ENCODE measurements at places on chromosomes 16 and 17.

DNA sequence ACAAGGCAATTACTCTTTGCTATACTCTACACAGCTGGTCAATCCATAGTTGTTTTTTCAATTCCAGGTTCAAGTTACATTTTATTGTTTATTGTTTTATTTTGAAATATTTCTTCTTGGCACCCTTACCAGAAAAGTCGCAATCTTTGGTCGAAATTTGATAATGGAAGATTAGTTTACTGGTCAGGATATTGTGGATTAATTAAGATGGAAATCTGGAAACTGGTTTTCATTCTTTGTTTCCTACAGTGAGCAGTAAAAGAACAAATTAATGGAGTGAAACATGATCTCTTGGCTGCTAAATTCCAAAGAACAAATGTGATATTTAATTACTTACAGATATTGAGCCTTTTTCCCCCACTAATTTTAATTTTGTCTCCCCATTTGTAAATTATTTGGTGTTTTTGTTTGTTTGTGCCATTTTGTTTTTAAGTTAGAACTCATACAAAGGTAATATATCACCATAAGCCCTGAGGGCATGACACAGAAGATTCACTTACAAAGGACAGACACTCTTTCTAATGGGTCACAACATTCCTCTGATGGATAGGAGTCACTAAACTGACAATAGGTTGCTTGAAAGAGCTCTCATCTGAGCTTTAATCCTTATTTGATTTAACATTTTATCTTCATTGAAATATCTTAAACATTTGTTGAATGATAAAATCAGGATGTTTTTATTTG is 700.2 kb downstream of the KCNJ2 start:
- no peak overlapping the region for H3K27ac ChIP-seq
- no peaks in the 10 kb centered on the region for H3K4me1 ChIP-seq
- no peak overlapping the region for H3K4me3 ChIP-seq

- no peak overlapping the region for H3K27ac ChIP-seq
- H3K4me3 ChIP-seq = no peak overlapping the region
- no peak for DNase-seq
- no peaks in the 10 kb centered on the region for H3K27me3 ChIP-seq
- peaks cover 30% of the 10 kb centered on the region for H3K36me3 ChIP-seq
- no peaks in the 10 kb centered on the region for H3K4me1 ChIP-seq
Observed at GRCh38 chr17:5364156-5364555, 55.3 kb downstream of the NUP88 start.

DNA sequence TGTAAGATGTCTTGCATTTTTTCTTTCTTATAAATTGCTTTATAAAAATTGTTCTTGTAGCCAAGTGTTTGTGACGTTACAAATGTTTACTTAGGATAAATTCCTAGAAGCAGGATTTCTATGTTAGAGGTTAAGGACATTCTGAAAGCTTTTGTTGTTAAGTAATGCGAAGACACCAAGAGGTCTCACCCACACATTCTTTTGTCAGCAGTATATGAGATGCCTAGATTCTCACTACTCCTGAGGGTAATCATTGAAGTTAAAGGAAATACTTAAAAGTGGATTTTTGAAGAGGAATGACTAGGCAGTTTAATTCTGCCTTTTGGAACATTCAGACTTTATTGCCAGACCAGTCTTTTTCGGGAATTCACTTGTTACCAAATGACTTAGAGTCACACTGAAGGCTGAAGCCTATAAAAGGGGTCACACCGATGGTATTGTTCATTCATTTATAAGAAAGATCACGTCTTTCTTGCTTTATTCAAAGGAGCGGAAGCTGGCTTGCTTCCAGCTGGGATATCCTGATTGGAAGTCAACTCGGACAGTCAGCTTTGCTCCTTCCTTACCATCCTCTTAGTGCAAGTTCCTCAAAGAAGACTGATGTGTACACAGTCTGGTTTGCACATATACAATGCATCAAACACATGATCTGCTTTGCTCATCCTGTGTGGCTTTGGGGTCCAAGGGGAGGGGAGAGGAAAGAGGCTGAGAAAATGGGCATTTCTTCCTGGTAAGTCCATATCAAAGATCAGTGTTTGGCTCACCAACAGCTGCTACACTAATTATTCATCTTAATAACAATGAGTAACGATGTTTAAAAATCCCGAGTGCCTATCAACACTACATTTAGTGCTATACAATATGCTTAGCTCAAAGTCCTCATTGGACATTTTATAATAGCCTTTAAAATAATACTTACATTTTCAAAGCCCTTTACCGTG is 160.0 kb downstream of the MAP2K6 start:
- peaks cover 16% of the 10 kb centered on the region for H3K27me3 ChIP-seq
- DNase-seq = no peak
- H3K27ac ChIP-seq = no peak overlapping the region
- H3K36me3 ChIP-seq = no peaks in the 10 kb centered on the region
- no peak overlapping the region for H3K4me3 ChIP-seq

DNA sequence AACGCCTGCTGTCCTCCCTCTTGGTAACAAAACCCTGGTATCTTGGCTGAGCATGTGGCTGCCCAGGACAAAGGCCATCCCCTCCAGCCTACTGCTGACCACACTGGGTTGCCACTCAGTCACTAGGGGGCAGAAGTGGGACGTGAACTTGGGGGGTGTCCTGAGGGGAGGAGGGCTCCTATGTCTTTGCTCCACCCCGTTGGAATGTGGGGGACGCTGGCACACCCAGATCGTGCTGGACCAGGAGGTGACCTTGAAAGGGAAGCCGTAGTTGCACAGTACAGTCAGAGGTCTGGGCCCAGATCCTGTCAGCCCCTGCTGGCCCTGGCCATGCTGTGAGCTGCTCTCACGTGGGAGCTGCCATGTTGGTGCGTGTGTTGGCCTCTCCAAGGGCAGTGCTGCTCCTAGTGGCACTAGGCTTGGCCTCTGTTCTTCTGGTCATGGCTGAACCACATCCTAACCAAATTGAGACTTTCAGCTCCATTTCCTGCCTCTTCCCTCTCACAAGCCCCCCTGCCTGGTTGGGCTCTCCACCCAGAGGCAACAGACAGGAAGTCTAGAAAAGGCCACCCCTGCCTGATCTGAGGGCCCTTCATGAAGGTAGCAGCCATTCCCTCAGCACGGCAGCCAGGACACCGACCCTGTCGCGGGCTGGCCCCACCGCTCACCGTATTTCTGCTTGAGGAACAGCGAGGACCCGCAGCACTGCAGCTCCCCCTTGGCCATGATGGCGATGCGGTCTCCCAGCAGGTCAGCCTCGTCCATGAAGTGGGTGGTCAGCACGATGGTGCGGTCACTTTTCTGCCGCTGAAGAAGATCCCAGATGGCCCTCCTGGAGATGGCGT is 29.0 kb upstream of the RNPS1 start:
- H3K4me1 ChIP-seq = peaks cover 18% of the 10 kb centered on the region
- DNase-seq = peak; percentile 63
- H3K36me3 ChIP-seq = peaks cover 3% of the 10 kb centered on the region
- peak overlapping the region; percentile 18 for H3K4me3 ChIP-seq
- no peaks in the 10 kb centered on the region for H3K27me3 ChIP-seq

DNA sequence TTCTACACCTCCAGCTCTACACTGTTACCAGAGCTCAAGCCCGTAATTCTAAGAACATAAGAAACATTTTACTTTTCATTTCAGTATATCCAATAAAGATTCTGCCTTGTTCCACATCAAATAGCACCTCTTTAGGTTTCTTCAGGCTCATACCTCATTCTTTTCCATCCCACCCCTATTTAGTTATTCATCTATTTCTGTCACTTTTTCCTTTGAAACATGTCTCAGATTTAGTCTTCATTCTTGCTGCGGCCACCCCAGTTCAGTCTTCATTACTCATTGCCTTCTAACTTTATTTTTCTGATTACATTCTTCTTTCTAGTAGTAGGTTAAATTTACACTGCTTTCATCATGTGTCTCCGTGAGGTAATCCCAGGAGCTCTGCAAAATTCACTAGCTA is 33.5 kb downstream of the PPM1E start:
- DNase-seq = no peak
- H3K36me3 ChIP-seq = no peaks in the 10 kb centered on the region
- H3K27me3 ChIP-seq = peaks cover 5% of the 10 kb centered on the region
- no peak overlapping the region for H3K27ac ChIP-seq

DNA sequence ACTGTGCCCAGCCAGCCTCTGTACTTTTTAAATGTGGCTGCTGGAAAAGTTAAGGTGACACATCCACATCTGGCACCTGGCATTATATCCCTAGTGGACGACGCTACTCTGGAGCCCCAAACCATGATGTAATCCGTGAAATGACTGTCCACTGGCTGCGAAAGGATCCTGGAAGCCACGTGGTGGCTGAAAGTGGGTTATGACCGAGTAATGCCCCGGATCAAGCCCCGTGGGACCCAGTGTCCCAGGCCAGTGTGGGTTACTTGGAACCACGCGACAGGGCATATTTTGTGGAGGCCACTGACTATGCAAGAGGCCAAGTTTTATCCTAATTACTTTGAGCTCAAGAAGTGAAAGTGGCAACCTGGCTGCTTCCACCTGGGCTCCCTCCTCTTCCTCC is 79.6 kb downstream of the PGS1 start:
- no peaks in the 10 kb centered on the region for H3K27me3 ChIP-seq
- H3K36me3 ChIP-seq = no peaks in the 10 kb centered on the region
- no peak for DNase-seq
- H3K4me1 ChIP-seq = no peaks in the 10 kb centered on the region
- H3K4me3 ChIP-seq = no peak overlapping the region

DNA sequence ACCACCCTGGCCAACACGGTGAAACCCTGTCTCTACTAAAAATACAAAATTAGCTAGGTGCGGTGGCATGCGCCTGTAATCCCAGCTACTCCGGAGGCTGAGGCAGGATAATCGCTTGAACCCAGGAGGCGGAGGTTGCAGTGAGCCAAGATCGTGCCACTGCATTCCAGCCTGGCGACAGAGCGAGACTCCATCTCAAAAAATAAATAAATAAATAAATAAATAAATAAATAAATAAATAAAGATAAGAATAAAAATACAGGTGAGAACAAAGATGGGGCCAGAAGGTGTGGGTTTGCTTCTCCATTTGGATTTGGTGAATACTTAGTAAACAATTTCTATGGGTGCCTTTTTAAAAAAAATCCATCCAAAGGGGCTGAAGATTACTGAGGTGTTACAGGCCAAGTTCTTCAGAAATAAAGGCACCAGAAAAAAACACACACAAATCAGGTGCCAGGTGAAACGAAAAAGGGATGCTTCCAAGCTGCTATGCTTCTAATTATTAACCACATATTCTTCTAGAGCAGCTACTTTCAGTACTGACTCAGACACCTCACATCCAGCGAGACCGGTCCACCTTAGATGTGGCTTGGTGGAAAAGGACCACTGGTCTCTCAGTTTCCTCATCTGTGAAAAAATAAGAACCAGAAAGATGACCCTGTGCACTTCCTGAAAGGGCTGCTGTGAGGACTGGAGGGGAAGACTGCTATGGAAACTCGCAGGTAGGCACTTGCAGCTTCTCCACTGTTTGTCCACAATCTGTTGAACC is 9.2 kb downstream of the GLYR1 start:
- DNase-seq = no peak
- H3K4me3 ChIP-seq = no peak overlapping the region
- peaks cover 14% of the 10 kb centered on the region for H3K4me1 ChIP-seq
- no peaks in the 10 kb centered on the region for H3K27me3 ChIP-seq
- H3K36me3 ChIP-seq = peaks cover 61% of the 10 kb centered on the region
- H3K27ac ChIP-seq = no peak overlapping the region

GRCh38 chr17:7720125-7720524 is 2.6 kb downstream of the DNAH2 start:
- no peaks in the 10 kb centered on the region for H3K36me3 ChIP-seq
- H3K27ac ChIP-seq = no peak overlapping the region
- DNase-seq = no peak
- peaks cover 30% of the 10 kb centered on the region for H3K4me1 ChIP-seq

GRCh38 chr17:17304521-17304985 is 1.4 kb downstream of the NT5M start:
- H3K36me3 ChIP-seq = peaks cover 13% of the 10 kb centered on the region
- peaks cover 44% of the 10 kb centered on the region for H3K4me1 ChIP-seq
- DNase-seq = peak; percentile 60
- H3K4me3 ChIP-seq = peak overlapping the region; percentile 93
- H3K27me3 ChIP-seq = no peaks in the 10 kb centered on the region

- no peak overlapping the region for H3K27ac ChIP-seq
- peaks cover 3% of the 10 kb centered on the region for H3K36me3 ChIP-seq
- H3K4me3 ChIP-seq = no peak overlapping the region
- H3K27me3 ChIP-seq = no peaks in the 10 kb centered on the region
- DNase-seq = peak; percentile 27
Observed at GRCh38 chr17:73401911-73402310, 90.1 kb upstream of the CDC42EP4 start.

DNA sequence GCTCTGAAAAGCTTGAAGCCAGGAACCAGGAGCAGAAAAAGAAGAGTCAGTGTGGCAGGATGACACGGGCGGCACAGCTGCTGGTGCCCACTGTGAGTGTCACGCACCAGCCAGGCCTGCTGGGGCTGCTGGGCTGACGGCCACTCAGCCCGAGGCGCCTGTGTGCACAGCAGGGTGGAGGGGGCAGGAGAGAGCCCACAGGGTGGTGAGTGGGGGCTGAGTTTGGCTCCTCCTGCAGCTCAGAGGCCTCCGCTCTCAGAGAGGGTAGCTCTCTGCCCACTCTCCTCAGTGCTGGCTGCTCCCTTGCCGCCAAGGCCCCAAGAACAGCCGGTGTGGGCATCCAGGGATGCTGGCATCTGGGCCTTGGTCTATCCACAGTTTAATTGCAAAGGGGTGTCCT is 59.6 kb downstream of the GSG1L start:
- H3K4me3 ChIP-seq = no peak overlapping the region
- H3K36me3 ChIP-seq = no peaks in the 10 kb centered on the region
- no peak for DNase-seq

- H3K27me3 ChIP-seq = peaks cover 16% of the 10 kb centered on the region
- H3K4me3 ChIP-seq = no peak overlapping the region
- no peak for DNase-seq
- no peaks in the 10 kb centered on the region for H3K4me1 ChIP-seq
- no peaks in the 10 kb centered on the region for H3K36me3 ChIP-seq
Observed at GRCh38 chr17:19542247-19542646, 8.6 kb downstream of the SLC47A1 start.

- DNase-seq = no peak
- H3K4me1 ChIP-seq = no peaks in the 10 kb centered on the region
- H3K36me3 ChIP-seq = no peaks in the 10 kb centered on the region
- no peaks in the 10 kb centered on the region for H3K27me3 ChIP-seq
- no peak overlapping the region for H3K27ac ChIP-seq
Observed at GRCh38 chr16:65309354-65309753, 187.5 kb upstream of the CDH11 start.

DNA sequence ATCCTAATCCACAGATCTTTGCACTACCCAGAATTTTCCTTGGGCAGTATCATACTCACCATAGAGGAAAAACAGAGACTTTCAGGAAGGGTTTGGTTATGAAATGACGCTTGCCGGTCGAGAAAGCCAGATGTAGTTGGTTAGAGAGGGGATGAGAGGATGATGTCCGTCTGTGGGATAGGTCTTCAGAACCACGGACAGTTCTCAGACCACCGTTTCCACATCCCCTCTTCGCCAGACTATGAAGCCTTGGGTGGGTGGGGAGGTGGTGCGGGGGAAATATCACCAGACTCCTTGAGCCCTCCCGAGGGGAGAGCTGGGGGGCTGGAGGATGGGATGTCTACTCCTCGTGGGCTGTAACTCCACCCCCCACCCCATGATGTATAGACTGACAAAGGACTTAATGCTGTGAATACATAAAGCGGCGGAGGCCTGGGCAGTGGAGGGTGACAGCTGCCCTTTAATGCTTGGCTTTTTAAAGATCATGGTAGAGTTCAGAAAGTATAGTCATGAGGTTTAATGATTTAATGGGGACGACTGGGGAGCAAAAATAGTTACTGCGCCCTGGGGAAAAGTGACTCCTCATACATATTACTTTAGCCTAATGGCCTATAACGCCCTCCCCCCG is 96.6 kb downstream of the MRM1 start:
- H3K27me3 ChIP-seq = peaks cover 21% of the 10 kb centered on the region
- no peak overlapping the region for H3K4me3 ChIP-seq
- no peak overlapping the region for H3K27ac ChIP-seq
- no peaks in the 10 kb centered on the region for H3K36me3 ChIP-seq
- DNase-seq = no peak
